ENCODE measurements at places on chromosomes 7 and 10.

DNA sequence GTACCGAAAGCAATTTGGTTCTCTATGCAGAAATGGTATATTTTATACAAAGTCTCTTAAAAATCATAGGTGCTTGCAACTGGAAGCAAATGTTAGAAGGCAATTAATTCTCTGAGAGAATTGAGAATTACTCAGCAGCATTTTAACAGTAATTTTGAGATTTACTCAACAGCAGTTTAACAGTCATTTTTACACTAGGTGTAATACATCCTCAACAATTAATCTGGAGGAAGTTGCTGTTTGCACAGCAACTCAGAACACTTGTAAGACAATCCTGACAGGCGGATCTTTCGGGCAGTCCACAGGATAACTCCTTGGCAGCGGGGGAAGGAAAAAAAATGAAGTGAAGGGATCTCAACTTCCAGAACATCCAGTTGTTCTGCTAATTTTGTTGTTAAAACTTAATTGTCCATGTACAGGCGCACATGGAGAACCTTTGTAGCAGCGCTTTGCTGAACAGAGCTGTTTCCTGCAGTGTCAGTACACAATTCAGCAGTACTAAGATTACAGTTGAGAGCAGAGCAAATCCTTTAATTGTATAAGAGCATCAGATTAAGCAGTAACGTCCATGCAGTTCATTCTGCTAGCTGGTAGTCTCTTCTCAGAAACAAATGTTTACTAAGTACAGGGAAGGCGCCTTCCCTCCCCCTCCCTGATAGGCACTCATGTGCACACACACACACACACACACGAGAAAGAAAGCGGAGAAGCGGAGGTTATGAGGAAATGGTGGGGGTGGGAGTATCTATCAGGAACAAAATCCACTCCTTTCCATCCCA is 43.8 kb downstream of the ENO4 start:
- peak; percentile 31 for DNase-seq

DNA sequence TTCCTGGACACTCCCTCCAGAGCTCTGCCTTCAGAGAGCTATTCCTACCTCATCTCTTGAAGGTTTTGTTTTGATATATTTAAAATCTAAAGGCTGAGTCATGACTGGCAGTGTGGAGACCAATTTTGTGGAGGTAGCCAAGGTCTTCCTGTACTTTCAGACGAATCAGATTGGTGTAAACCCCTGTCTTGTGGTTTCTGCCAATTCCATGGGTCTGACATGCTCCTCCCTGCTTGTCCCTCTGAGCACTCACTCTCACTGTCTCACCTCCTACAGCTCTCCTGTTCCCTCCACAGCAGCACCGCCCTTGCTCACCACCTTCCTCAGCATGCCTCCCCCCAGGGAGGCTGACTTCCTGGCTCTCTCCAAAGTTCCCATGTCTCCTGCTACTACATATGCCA is 179.8 kb downstream of the NPSR1 start:
- no peak for DNase-seq

GRCh38 chr10:76405922-76406321 is 974.5 kb downstream of the LRMDA start:
- no peak for DNase-seq

DNA sequence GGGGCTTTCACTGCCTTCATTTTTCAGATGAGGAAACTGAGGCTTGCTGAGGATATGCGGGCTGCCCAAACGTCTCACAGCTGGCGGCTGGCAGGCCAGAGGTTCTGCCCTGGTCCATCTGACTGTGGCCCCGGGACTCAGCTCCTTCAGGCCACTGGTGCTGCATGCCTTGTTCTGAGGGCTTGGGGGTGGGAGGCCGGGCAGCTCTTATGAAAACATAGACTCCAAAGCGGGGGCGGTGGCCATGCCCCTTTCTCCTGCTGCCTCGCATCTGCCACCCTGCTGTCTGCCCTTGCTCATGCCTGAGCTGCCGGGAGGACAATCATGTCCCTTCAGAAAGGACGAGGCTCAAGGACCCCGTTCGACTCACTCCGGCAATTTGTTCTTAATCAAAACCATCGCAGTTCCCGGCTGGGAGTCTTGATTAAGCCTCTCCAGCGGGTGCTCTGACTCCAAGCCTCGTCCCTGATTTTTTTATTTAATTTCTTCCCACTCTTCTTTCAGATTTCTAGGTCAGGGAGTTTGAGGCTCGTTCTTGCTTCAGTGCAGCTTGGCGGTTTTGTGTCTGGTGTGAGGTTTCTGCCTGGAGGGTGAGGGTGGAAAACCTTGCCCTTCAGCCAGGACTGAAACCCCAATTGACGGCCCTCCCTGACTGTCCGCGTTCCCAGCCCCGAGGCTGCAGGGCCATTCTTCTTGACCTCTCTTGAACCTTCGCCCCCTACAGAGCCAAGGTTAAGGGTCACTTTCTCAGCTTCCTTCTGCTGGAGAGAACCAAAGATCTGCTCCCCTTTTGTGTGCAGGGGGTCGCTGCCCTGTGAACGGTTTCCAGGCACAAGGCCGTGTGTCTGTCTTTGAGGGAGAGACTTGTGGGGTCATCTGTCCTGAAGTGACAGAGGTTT is 120.8 kb downstream of the DNAJB6 start:
- DNase-seq: no peak

DNA sequence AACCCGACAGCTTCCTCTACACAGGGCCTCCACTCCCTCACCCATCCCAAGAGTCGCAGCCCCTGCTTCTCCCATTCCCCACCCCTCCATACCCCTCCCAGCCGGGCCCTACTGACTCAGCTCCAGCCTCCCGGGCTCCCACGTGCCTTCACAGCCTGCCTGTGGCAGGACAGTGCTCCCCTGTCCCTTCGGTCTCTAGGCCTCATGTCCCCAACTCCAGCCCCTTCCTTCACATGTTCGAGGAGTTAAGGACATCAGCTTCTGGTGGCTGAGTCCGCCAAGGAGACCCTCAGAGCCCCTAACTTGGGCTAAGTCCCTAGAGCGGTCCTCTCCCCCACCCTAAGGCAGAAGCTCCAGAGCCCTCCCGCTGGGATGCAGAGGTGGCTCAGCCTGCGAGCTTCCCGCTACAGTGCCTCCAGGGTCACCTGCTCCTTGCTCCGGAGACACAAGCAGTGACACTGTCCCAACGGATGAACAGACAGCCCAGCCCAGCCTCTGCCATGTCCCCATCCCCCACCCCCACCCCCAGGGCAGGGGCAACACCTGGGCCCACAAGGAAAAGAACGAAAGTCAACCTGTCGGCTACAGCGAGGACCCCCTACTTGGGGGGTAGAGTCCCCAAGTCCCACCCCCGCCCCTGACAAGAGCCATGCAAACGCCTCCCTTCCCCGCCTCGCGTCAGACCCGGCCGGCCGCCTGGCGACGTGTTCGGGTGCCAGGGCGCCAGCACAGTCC is 716 bp downstream of the SMARCD3 start:
- no peak for DNase-seq

DNA sequence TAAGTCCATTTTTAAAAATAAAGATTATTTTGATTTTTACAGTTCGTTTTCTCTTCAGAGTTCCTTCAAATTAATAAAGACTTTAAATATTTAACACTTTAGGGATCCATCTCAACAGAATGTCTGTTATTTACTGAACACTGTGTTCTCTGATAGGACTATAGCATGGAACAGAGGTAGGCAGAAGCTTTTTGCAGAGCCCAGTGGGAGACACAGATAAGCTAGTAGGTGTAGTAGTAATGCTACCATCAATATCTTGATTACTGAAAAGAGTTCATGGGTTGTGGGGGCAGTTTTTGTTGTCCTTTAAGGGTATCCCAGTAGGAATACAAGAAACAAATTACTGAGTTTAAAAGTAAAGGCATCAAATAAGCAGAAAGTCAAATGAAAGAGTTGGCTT is 140.5 kb downstream of the HBP1 start:
- DNase-seq: no peak

DNA sequence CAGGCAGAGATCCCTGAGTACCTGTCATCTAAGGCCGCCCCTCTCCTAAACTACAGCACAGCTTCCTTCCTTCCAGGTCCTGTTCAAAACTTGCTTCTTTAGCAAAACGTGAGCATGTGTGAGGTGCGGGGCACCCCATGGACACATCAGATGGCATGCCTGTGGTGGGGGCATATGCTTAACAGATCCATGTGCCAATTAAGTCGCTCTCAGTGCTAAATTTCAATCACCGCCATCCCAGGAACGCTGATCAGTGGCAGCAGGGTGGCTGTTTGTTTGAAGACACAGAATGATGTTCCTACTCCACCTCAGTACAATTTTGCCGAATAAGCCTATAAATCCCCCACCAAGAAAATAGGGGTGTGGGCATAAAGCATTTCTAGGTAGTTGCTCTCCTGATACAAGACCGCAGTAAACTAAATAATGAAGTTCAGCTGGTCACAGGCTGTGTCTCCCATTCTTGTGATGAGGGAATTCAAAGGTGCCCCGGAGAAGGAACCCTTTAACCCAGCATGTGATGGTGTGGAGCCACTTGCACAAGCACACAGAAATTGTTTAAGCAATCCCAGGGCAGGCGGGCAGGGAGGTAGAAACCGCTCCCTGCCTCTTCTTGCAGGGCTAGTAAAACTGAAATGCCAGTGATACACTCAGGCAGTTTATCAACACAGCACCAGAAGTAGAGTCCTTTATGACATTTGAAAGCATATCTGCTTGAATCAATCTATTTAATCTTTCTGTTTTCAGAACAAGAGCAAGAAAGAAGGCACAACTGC is 205.7 kb downstream of the SORCS1 start:
- DNase-seq: no peak

DNA sequence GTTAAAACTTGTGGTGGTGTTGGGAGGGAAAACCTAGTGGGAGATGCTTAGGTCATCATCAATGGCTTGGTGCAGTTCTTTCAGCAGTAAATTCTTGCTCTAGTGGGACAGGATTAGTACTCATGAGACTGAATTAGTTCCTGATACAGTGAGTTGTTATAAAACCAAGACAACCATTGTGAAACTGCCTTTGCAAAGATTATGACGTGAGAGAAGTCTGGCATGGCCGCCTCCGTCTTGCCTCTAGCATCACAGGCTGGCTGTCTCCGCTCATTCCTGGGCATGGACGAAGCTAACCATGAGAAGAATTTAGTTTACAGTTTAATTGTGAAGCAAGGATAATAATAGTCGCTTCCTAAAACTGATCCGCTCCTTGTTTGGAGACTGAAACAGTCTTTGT is 186.4 kb downstream of the KIF20B start:
- DNase-seq: no peak

DNA sequence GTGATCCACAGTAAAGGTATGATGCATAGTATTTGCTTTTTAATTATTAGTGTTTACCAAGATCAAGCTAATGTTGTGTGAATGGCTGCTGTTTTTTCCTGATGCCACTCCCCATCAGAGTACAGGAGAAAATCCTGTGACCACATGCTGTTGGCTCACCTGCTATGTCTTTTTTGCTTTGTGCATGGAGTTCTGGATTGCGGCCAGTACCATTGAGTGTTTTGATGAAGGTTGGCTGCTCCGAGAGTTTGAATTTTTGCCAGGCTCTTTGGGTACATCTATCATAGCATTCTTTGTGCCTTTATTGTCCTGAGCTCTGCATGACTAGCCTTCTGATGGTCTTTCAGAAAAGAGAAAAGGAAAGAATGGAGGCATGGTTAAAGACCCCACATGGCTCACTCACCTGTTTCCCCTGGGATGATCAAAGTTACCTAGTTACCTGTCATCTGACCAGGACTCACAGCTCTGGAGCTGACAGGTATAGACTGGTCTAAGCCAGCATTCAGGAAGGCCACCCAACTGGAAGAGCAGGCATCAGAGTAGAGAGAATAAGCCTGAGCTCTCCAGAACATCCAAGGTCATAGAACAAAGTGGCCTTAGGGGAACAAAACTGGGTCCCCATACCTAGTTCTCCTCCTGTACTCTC is 11.8 kb upstream of the SGPL1 start:
- DNase-seq: no peak

DNA sequence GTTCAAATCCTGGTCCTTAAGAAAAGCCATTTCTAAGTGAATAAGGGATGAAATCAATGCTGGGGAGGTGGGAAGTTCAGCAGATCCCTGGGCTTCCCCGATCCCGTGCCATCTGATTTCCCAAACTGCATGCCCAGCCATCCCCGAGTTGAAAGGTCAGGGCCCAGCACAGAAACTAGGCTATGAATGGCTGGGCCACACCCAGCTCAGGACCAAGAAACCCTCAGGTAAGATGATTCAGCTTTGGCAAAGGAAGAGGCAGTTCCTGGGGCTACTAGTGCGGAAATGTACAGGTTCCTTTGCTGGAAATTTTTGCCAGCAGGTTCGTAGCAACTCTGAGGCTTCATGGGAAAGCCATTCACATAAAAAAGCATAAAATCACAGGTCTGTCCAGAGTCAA is 182.7 kb downstream of the FAM107B start:
- no peak for DNase-seq
